ENCODE measurements at places on chromosomes 4 and X.
A peak's percentile ranks its signal among the peaks of the same experiment; 100 is the strongest.

DNA sequence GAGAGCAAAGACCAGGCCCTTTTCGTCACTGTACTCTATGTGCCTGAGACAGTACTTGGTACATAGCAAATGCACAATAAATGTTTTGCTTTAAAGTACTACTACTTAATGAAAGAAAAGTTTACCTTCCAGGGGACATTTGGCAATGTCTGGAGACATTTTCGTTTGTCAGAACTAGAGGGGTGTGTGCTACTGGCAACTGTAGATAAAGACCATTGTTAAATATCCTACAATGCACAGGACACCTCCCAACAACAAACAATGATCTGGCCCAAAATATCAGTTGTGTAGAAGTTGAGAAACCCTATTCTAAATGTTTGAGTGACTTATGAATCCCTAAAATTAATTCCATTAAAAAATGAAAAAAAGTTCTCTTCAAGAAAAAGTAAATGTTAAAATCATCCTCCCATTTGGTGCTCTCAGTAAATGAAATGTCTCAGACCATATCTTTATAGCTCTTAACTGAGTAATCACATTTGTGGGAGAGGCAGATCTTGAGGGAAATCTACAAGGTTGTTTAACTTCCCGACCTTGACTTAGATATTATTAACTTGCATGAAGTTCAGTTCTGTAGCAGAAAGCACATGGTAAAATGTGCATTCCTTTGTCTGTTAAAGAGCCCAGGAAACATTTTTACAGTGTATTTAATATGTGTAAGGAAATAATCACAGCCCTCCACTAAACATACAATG lies 18.5 kb downstream of the EGFL6 start:
- no peak for DNase-seq

DNA sequence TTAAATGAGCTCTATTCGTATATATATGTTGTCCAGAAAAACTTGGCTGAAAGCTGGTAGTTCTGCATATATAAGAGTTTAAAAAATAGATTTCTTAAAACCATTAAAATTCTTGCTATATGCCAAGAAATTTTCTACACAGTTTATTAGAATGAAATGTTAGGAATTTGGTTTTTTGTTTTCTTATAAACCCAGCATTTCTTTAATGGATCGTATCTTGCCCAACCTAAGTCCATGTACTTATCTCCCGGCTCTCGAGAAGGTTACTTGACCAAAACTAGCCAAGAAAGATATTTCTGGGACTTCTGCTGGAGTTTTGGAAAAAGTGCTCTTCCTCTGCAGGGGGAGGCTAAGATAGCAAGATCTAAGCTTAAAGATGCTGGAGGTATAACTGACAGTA lies 4.7 kb upstream of the ASB5 start:
- no peak for DNase-seq

DNA sequence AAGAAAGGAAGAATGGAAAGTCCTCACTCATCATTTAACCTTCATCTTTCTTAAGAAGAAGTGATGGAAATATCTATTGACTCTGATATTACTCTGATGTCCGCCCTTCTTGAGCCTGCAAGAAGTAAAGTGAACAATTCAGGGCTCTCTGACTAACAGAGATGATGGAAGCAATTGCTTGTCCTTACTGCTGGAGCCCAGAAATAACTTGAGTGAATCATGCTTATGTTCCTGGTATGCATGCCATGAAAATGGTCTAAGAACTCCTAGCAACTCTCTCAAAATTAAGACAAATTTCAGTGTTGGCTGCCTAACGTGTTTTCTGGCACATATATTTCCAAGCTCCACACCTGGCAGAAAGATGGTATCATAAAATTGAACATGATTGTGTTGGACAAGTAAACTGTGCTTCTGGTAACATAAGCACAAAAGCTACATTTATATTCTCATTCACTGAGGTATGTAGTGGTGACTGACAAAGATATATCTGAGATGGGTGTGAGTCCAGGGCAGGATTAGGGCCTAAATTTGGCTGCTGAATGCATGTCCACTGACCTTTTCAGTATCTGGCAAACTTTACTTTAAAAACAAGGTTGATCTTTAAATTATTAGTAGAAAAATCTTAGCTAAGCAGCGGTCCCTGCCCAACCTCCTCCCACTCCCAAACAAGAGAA lies 109.2 kb upstream of the OTUD4 start:
- DNase-seq = no peak

- no peak for DNase-seq
Observed at GRCh38 chrX:148629434-148629833, 129.0 kb downstream of the AFF2 start.

GRCh38 chr4:39230462-39230861 lies 48.1 kb downstream of the WDR19 start:
- DNase-seq = no peak

GRCh38 chr4:71201057-71201456 lies 137.8 kb upstream of the SLC4A4 start:
- DNase-seq = no peak

DNA sequence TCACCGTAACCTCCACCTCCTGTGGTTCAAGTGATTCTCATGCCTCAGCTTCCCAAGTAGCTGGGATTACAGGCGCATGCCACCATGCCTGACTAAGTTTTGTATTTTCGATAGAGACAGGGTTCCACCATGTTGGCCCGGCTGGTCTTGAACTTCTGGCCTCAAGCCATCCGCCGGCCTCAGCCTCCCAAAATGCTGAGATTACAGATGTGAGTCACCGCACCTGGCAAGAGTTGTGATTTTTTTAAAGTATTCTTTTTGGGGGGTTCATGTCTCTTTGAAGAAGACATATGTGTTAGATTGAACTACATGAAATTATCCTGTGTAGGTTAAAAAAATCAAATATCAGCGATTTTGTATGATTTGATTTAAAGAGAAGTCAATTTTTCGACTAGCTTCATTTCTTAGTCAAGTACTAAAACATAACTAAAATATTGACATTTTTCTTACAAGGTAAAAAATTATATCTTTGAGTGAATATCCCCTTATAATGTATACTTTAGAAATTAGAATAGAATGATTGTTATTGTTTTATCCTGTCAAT lies 60.3 kb upstream of the ANTXR2 start:
- DNase-seq = no peak

DNA sequence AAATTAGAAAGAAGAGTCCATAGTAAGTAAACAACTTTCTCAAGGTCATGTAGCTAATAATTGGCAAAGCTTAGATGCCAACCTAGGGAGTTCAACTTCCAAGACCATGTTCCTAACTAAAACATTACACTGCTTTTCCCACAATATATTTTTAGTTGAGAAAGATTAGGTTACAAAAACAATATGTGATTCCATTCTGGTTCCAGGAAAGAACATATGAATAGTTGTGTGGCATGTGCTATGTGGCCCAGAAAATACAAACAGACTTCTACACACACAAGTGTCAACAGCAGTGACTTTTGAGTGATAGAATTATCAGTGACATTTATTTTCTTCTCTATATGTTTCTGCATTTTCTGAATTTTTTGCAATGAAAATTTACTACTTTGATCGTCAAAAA lies 62.7 kb upstream of the EDNRA start:
- DNase-seq = no peak

GRCh38 chr4:153780221-153780620 lies 8.7 kb downstream of the SFRP2 start:
- no peak for DNase-seq

- no peak for DNase-seq
Observed at GRCh38 chr4:139028191-139028661, 12.6 kb downstream of the NOCT start.

GRCh38 chr4:64271601-64272081 lies 137.6 kb downstream of the TECRL start:
- no peak for DNase-seq

DNA sequence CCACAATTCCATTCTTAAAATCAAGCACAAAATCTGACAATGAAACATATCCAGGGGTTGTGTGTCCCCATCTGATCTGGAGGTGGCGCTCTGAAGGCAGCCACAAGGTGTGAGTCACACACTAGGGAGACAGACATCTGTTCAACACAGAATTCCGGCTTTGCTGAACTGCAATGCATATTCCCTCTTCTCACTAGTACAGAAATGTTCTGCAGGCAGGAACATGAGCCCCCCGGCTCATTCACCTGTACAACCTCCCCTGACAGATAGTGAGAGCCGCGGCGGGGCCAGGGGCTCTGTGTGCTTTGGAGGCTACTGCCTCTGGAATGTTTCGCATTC lies 41.9 kb downstream of the WDR1 start:
- DNase-seq = peak; percentile 63

GRCh38 chrX:46376246-46376885 lies 168.9 kb downstream of the ZNF674 start:
- peak; percentile 44 for DNase-seq

DNA sequence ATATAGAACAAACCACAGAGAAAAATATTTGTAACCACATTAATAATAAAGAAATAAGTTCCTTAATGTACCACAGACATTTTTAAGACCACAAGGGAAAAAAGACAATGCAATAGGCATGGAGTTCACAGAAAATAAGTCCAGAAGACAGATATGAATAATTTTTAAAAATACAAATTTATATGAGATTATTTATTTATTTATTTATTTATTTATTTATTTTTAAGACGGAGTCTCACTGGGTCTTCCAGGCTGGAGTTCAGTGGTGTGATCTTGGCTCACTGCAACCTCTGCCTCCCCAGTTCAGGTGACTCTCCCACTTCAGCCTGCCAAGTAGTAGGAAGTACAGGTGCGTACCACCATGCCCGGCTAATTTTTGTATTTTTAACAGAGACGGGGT lies 53.7 kb downstream of the THAP9 start:
- no peak for DNase-seq

DNA sequence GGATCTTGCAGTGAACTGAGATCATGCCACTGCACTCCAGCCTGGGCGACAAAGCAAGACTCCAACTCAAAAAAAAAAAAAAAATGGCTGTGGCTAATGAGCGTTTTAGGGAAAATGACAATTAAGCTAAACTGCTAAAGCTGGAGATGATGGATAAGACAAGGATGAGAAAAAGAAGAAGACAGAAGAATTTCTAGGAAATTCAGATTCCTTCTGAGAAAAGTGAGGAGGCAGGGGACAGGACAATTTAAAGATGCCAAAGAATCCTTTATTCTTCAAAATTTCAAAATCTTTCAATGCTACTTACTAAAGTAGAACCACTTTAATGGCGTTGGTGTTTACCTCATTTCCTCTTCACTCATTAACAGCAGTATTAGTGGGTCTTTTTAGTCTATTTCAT lies 7.7 kb downstream of the PALLD start:
- DNase-seq = no peak

DNA sequence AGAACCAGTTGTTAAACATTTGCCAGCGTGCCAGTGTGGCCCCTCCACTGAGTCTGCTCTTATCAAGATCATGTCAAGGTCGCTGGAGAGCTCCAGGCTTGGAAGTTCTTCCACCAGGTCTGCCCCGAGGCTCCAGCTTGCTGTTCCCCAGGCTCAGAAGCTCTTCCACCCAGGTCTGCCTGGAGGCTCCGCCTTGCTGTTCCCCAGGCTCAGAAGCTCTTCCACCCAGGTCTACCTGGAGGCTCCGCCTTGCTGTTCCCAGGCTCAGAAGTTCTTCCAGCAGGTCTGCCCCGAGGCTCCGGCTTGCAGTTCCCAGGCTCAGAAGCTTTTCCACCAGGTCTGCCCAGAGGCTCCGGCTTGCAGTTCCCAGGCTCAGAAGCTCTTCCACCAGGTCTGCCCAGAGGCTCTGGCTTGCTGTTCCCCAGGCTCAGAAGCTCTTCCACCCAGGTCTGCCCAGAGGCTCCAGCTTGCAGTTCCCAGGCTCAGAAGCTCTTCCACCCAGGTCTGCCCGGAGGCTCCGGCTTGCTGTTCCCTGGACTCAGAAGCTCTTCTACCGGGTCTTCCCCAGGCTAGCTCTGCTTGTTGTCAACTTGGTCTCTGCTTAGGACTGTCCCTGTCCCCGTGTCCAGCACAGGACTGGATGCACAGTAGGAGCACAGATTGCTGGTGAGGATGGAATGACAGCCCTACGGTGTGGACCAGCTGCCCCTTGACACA lies 54.4 kb downstream of the HMX1 start:
- DNase-seq = no peak

Data from Daoy (cell line).